Activated CD4-positive, alpha-beta T cell treated with anti-CD3 and anti-CD28 coated beads for 24 hours (primary cell): ENCODE measurements at places on chromosomes 5 and 9.

DNA sequence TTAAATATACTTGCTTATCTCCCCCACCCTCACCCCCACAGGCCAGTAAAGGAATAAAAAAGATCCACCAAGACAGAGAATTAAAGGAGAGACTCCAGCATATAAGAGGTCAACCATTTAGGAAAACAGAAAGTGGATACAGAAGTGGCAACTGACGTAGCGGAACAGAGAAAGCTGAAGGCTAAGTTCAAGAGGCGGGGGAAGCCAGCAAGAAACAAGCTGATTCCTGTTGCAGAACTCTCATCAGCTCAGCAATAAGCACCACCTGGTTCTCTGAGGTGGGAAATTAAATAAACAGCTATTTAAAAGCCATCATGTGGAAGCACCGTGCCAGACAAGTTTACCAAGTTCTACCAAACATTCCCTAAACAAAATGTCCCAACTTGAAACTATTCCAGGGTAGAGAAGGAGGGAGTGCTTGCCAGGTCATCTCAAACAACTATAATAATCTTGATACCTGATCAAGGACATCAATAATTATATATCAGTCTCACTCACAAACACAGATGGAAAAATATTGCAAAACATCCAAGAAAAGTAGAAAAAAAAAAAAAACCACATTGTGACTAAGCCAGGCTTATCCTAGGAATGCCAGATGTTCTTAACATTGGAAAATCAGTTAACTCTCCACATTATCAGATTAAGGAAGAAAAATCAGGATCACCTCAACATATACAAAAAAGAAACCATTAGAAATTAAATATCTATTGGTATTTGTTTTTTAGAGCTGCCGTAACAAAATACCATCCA lies 7.3 kb upstream of the ARL15 start:
- no peak for DNase-seq

- no peak for DNase-seq
Observed at GRCh38 chr9:130599625-130600024, 20.2 kb downstream of the FUBP3 start.

- DNase-seq = no peak
Observed at GRCh38 chr5:159805021-159805420, 111.3 kb upstream of the ADRA1B start.

DNA sequence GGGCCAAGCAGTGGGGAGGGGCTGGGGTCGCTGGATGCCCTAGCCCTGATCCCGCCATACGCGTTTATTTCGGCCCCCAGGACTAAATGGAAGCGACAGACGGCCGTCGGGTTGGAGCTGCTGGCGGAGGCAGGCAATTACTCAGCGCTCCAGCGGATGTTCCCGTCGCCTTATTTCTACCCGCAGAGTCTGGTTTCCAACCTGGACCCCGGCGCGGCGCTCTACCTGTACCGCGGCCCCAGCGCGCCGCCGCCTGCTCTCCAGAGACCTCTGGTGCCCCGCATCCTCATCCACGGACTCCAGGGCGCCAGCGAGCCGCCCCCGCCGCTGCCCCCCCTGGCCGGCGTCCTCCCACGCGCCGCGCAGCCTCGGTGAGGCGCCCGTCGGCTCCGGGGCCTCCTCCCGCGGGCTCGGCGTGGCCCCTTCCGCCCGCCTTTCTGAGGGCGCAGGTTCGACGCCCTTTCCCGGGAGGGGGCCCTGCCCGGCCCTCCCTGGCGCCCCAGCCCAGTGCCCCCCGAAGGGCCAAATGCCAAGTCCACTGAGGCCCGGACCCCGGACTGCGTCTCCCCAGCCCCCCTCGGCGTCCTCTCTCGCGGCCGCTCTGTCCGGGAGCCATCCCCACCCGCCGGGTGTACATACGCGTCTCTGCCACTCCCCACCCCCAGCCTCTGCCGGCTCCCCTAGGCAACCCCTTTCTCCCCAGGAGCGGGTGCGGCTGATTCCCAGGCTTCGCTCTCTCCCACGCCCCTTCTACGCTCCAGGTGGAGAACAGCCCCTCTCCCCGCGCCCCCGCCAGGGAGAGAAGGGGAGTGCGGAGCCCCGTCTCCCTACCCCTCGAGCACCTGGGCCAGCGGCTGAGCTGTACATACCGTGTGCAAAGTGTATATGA lies 7.0 kb downstream of the BARHL1 start:
- no peak for DNase-seq

DNA sequence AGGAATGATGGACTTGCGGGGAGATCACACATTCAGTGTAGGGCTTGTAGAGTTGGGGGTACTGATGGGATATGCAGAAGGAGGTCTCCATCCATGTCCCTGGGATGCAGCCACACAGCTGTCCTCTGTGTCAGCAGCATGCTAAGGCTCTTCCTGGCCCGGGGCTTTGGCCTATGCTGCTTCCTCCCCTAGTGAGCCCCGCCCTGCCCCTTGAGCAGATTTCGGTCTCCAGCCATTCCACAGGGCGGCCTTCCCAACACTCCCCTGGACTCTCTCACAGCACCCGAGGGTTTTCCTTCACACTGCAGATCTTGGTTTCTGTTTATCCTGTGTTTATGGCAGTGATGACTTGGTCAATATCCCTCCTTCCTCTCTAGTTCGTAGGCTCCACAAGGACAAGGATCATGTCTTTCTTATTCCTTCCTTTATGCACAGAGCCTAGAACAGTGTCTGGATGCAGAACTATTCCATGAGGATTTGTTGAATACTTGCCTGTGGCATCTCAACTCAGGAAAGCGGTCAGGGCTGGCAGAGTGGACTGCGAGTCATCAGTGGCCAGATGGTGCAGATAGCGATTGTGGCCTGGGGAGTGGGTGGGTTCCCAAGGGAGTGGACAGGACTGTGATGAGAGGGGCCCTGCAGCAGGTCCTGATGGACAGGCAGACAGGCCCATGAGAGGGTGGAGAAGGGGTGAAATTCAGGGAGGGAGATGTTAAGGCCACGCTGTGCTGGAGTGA lies 114.2 kb downstream of the RGS3 start:
- DNase-seq = no peak

DNA sequence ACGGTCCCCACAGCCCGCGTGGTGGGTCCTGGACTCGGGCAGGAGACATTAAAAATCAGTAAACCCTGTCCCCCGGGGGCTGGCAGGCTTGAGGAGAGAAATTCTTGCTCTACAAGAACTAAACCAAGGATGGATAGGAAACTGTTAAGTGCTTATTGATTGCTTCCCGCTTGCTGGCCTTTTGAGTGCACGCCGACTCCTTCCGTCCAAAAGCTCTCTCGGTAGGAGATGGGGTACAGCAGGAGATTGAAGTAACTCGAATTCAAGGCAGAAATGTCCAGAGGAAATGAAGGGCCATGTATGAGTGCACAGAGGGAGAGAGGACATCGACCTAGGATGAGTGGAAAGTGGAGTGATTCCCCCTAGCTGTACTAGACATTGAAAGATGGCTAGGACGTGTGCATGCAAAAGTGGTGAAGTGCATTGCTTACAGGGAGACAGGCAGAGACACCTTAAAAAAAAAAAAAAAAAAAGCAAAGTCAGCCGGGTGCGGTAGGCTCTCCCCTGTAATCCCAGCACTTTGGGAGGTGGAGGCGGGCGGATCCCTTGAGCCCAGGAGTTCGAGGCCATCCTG lies 923 bp downstream of the RECK start:
- DNase-seq = no peak

DNA sequence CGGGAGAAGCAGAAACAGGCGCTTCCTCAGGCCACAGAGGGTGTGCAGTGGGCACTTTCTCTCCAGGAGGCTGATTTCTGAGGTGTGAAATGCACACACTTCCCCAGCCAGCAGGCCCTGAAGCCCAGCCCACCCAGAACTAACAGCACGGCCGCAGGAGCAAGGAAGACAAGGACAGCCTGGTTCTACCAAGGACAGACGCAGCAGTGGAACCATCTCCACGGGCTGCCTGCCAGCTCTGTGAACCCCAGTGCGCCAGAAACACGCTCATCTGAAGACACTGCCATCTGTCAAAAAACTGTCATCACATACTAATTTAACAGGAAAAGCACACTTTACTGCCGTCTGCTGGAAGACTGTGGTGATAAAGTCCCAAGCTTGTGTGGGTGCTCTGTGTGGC lies 40.7 kb downstream of the MAPK9 start:
- DNase-seq = no peak

- DNase-seq = no peak
Observed at GRCh38 chr5:143207563-143208364, 195.7 kb downstream of the NR3C1 start.
